ENCODE measurements at places on chromosomes 5 and 9.

DNA sequence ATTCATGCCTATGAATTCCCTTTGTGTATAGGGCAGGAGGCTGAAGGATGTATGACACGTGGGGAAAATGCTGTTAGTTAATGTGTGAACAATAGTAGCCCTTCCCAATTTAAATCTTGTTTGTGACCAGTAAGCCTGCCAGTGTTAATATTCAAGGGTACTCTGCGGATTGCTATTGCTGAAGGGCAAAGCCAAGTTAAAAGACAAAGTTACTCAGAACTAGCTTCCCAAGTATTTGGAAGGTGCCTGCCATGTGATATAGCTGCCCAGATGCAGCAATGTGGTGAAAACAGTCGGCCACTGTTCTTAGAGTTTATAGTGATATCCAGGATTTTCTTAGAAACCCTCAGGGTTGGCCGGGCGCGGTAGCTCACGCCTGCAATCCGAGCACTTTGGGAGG lies 34.6 kb downstream of the MARVELD2 start:
- DNase-seq = no peak

- no peak for DNase-seq
Measured at GRCh38 chr5:117456866-117457470, 882.3 kb upstream of the SEMA6A start.

DNA sequence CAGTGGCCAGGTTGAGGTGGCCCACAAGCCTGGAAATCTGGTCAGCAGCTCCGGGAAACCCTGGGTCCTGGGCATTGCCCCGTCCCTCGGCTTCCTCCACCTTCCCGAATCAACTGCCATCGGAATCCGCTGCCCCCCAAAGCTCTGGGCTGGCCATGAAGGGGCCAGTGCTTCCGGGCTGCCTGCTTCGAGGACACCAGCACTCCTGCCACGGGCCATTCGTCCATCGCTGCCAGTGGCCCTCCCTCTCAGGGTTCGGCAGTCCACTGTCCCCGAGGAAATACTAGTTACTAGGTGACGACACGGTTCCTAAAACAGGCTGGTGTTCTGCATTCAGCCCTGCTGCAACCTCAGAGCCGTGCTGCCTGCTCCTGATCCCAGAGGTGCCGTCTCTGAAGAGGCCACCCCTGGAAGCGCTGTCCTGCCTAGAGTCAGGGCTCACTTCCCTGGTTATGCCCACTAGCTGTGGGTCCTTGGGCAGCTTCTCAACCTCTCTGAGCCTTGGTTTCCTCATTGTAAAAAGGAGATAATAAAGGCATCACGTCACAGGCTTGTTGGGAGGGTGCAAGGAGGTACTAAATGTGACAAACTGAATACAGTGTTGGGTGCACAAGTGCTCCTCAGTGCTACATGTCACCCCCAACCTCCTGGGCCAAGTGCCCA lies 3.5 kb upstream of the WDR5 start:
- no peak for DNase-seq

DNA sequence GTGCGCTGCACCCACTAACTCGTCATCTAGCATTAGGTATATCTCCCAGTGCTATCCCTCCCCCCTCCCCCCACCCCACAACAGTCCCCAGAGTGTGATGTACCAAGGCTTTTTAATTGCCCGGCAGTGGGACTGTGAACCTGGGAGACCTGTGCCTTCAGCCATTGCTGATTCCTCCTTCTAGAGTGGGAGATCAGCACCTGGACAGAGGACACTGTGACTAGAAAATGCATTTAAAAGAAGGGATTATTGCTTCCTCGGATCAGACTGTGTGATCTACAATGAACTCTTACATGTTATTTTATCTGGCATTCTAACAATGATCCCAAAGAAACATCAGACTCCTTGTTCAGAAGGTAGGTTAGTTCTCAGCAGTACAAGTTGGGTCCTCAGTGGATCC lies 25.9 kb downstream of the CTSL start:
- no peak for DNase-seq

DNA sequence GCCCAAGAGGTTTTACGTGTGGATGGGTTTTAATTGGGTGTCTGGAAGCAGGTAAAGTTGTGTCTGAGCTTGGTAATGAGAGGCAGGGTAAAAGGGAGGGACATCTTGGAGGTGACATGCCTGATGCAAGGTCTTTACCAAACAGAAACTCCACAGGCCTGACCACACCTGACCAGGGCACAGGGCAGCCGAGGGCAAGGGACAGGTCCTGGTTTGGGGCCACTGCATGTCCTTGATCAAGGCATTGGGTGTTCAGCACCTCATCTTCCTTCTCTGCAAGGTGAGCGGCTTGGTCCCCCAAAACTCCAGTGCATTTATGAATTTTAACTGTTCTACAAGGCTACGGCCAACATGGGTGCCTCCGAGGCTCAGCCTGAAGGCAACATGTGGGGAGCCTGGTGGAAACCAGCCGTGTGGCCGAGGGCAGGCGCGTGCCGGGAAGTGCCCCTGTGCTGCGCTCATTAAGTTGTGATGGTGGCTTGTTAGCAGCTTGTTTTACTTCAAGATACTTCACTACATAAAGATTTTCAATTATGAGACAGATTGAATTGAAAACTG lies 30.7 kb upstream of the LPCAT1 start:
- DNase-seq = no peak

DNA sequence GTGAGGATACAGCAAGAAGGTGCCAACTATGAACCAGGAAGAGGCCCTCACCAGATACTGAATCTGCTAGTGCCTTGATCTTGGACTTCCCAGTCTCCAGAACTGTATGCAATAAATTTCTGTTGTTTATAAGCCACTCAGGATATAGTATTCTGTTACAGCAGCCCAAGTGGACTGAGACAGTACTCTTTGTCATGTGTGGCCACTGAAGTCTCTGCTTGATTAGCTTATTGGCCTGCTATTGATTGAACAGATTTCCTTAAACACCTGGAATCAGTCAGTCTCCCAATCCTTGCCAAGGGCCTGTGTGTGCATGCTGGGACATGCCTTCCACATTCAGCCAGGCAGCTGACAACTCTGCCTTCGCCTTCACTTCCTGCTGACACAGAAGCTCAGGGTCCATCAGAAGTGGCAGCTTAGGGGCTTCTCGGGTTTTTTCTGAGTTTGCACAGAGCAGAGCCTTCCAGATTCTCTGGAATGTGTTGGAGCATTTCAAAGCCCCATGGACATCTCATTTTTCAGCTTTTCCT lies 13.7 kb upstream of the ROR2 start:
- no peak for DNase-seq

GRCh38 chr9:113320051-113320450 lies 16.9 kb upstream of the RNF183 start:
- no peak for DNase-seq

DNA sequence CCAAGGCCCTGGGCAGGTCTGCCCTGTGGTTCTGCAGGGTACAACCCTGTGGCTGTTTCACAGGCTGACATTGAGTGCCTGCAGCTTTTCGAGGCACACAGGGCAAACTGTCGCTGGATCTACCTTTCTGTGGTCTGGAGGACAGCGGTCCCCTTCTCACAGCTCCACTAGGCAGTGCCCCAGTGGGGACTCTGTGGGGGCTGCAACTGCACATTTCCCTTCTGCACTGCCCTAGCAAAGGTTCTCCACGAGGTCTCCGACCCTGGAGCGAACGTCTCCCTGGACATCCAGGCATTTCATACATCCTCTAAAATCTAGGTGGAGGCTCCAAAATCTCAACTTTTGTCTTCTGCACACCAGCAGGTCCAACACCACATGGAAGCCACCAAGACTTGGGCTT lies 1645.2 kb upstream of the CDH6 start:
- DNase-seq = no peak

DNA sequence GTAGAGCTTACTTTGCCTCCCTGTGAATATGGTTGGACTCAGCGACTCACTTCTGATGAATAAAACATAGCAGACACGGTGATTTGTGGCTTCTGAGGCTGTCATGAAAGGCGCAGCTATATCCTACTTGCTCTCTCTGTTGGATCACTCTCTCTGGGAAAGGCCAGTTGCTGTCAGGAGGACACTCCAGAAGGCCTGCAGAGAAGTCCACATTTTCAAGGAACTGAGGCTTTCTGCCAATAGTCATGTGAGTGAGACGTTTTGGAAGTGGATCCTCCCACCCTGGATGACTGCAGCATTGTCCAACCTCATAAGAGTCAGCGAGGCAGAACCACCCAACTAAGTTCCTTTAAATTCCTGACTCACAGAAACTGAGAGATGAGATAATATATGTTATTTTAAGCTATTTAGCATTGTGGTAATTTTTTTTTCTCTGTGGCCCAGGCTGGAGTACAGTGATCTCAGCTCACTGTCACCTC lies 156.0 kb upstream of the MAST4 start:
- peak; percentile 67 for DNase-seq

DNA sequence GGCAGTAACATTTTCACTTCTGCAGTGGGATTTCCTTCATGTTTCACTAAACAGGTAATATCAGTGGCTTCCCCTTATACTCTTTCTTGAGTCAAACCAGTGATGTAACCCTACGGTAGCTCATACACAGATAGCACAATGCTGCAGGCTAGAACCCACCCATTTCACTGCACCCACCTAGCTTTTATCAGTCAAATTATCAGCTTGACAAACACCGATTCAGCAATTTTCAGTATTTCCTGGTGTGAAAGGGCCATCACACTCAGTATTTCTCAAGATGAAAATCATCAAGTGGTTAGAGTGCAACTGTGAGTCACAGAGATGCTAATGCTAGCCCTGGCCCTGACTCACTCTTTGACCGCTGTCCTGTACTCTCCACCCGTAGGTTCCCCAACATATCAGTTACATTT lies 242.3 kb upstream of the PTGER4 start:
- DNase-seq = peak; percentile 56

DNA sequence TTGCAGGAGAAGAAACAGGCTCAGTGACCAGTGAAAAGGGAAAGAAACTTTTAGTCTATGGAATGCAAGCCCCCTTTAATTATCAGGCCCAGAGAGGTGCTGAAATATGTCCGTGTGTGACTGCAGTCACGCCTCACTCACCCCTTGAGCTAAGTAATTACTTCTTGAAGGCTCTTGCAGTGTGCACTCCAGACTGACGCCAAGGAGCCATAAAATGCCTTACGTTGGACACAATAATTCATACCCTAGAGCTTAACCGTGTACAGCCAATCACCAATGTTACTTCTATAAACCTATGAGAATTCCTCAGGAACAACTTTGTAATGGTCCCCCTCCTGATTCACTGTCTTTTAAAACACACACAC lies 242.2 kb downstream of the SYK start:
- DNase-seq = no peak

- peak; percentile 24 for DNase-seq
Measured at GRCh38 chr5:159003045-159004030, 96.4 kb downstream of the EBF1 start.

- no peak for DNase-seq
Measured at GRCh38 chr9:125992557-125992956, 245.4 kb downstream of the PBX3 start.

GRCh38 chr5:135436951-135437418 lies 10.2 kb downstream of the DCANP1 start:
- DNase-seq = no peak

DNA sequence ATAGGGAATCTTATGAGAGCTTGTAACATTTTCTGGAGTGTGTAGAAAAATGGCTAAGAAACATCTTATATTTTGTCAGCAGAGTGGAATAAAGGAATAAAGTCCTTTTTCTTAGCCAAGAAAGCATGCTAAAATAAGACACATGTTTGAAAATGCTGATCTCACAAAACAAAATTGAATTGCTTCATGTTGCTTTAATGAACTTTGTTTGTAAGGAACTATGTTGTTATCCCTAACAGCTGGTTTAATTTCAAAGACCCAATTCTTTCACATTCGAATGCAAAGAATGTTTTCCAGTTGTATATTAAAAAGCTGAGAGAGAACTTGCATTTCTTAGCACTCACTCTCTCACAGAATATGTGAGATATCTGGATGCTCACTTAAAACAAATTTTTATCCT lies 107.6 kb downstream of the MUSK start:
- DNase-seq = no peak

DNA sequence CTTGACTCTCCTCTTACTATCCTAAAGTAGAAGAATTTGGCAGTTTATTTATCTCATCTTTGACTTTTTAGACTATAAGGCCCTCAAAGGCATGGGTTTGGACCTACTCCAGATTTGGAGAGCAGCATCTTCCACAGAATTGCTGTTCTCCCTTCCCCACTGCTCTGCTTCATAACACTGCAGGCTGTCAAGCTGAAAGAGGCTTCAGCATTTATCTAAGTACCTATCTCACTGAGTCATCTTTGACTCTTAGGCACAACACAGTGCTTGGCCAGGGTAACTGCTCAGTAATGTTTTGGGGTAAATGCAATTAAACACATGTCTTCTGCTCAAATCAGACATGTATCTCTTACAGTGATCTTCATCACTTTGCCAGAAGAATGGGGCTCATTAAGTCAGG lies 60.6 kb downstream of the GRIN3A start:
- DNase-seq = no peak

DNA sequence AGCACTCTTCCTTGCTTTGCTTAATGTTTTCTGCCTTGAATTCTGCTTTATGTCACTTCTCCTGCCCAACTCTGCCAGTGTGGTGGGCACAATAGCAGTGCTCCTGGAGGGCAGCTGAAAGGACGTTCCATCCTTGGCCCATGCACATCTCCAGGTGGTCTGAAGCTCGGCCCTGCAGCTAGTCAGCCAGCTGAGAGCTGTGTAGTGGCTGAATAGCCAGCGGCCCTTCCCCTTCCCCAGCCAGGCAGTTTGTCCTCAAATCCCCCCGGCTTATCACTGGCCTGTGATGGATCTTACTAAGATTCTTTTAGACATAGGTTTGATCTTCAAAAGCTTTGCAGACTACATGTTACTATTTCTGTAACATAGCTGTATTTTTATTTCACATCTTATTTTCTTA lies 42.7 kb upstream of the ANGPTL2 start:
- DNase-seq = no peak
